ENCODE measurements at places on chromosomes 13 and 19.
A peak's percentile ranks its signal among the peaks of the same experiment; 100 is the strongest.

GRCh38 chr19:15437355-15438123, 12.2 kb downstream of the WIZ start:
- no peak for DNase-seq

DNA sequence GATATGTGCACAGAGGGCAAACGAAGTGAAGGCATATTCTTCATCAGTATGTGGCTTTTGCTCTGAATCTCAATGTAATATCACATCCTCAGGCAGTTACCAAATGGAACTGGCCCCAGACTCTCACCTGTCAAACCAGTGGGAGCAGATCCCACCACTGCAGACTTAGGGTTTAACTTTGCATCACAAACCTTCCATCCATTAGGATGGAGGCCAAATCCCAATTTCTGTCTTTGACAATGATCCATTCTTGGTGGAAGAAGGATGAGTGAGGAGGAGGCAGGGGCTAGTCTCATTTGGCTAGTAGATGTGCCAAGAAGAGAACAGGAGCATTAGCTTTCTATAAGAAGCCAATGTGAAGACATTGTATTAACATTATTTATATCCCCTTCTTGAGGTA, 413.5 kb upstream of the SPRY2 start:
- no peak for DNase-seq

- DNase-seq = no peak
Measured at GRCh38 chr13:108361769-108362168, 92.3 kb downstream of the TNFSF13B start.

DNA sequence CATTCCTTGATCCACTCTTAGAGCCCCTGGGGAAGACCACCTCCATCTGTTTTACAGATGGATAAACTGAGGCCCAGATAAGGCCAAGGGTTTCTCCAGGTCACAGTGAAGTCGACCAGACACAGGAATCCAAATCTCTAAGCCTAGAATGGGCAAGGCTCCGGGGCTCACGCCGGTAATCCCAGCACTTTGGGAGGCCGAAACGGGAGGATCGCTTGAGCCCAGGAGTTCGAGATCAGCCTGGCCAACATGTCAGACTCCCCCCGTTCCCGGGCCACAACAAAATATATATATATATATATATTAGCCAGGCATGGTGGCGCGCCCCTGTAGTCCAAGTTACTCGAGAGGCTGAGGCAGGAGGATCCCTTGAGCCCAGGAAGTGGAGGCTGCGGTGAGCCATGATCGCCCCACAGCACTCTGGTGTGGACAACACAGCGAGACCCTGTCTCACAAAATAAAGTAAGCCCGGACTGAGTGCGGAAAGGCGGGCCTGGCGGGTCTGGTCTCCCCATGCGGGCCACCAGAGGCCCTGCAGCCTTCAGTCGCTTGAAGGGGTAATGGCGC, 615 bp upstream of the RPL13A start:
- DNase-seq = no peak

- DNase-seq = peak; percentile 76
Measured at GRCh38 chr19:13840305-13841085, 36.4 kb upstream of the NANOS3 start.

GRCh38 chr13:51861723-51862300, at the start of gene CCDC70:
Gene CCDC70, plus strand, starts transcription at chr13:51861969. Its CDS starts 3,443 bp downstream, at chr13:51865412.
- no peak for DNase-seq

- peak; percentile 79 for DNase-seq
Measured at GRCh38 chr19:5132206-5132560, 163.3 kb downstream of the KDM4B start.

DNA sequence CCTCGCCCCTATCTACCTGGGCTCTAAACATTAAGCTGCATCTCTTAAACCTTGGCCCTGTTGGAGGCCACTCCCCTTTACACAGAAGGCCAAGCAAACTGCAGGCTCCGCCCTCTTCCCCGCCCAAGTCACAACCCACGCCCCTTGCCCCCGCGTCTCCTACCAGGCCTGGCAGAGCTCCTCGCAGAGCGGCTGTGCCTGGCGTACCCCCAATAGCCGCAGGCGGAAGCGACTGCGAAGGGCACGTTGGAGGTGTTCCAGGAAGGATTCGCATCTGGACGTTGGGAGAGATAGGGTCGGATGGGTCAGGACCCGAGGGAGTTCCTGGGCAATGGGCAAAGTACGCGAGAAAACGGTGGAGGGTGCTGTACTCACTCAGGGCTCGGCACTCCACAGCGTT, 5.9 kb downstream of the RTBDN start:
- peak; percentile 29 for DNase-seq

DNA sequence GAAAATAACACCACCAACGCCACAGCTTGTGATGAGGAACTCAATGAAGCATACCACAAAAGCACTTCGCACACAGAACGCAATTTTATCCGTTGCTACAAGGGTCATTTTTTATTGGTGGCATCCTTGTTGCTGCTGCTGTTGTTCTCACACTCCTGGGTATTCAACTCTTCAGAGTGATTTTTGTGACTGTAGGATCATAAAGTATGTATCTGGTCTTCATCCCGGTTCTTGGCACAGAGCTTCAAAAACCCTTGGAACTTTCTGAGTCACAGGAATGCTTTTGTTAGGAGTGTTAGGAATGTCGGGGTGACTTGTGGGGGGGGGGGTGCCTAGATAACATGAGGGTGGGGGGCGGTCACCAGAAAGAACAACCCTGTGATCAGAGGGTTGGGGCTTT, 108.4 kb downstream of the ZNF557 start:
- DNase-seq = no peak

DNA sequence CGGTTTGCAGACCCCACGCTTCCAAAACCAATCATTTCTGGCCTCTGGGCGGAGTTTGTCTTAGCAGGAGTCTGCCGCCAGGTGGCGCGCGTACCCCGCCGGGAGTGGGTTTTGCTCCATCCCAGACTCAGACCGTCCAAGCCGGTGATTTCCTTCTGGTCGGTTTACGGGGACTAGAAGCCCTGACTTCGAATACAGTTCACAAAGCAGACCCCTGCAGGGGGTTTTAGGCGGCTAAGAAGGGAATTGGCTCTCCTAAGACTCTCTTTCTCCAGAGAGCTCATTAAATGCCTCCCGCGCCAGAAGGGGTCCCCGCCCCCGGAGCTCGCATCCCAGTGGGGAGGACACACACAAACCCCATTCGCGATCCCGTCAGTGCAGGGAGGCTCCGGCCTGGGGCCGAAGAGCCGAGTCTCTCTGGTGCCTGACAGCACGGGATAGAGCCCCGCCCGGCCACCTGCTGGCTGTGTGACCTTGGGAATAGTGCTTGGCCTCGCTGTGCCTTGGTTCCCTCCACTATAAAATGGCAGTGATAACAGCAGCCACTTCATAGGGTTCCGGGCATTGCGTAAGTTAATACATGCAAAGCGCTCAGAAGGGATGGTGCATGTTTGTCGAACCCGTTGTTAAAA, 8.6 kb upstream of the NUP62 start:
- peak; percentile 95 for DNase-seq

- no peak for DNase-seq
Measured at GRCh38 chr19:44607917-44608316, 5.4 kb upstream of the IGSF23 start.

- DNase-seq = no peak
Measured at GRCh38 chr19:40486017-40486416, 19.2 kb downstream of the SPTBN4 start.

DNA sequence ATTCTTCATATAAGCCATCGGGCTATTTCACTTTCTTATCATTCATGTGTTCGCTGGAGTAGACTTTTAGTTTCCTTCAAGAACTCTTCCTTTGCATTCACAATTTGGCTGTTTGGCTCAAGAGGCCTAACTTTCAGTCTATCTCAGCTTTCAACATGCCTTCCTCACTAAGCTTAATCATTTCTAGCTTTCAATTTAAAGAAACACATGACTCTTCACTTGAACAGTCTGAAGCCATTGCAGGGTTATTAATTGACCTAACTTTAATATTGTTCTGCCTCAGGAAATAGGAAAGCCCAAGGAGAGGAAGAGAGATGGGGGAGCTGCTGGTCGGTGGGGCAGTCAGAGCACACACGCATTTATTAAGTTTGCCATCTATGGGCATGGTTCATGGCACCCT, 158.1 kb downstream of the SUCLA2 start:
- DNase-seq = no peak

GRCh38 chr13:98900442-98900841, 77.4 kb downstream of the DOCK9 start:
- DNase-seq = no peak

GRCh38 chr19:18659281-18660050, 22.6 kb downstream of the KLHL26 start:
- no peak for DNase-seq

GRCh38 chr19:19948800-19949199, 48.1 kb downstream of the ZNF93 start:
- DNase-seq = no peak

- DNase-seq = no peak
Measured at GRCh38 chr13:26476782-26477142, 80.7 kb upstream of the WASF3 start.

- DNase-seq = no peak
Measured at GRCh38 chr13:110788778-110789177, 75.3 kb downstream of the ING1 start.
